ENCODE measurements at places on chromosomes 12 and 14.

DNA sequence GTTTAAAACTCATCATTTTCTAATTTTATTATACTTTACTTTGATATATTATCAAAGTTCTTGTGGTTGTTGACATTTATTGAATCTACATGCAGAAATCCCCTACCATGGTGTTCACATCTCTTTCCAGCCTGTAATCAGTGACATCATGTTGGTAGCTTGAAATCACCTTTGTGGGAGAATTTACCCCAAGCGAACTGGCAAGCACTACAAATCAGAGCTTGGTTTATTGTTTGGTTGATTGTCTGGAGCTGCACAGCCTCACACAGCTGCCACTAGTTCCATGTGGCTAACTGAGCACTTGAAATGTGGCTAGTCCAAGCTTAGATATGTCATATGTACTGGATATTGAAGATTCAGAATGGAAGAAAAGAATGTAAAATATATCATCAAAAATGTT, 15.4 kb upstream of the KRT5 start:
- DNase-seq = no peak

- no peak for DNase-seq
Observed at GRCh38 chr12:31272607-31273225, 53.2 kb downstream of the SINHCAF start.

GRCh38 chr12:26872625-26873024, 39.6 kb upstream of the ITPR2 start:
- DNase-seq = no peak

GRCh38 chr12:40055228-40055579, 50.7 kb downstream of the SLC2A13 start:
- DNase-seq = no peak

DNA sequence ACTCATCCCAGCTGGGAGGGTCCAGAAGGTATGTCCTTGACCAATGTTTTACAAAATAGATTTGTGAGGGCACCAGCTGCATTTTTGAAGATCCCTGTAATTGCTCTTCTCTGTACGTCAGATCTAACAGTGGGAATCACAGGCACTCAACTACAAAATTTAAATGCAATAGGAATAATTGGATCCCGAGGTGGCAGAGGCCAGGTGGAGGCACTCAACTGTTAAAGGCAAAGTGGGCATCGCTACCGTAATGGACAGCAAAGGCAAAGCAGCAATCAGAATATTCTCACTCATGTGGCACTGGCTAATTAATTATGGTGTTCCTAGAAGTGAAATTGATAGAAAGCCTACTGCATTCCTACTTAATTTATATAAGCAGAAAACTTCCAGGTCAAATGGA, 27.9 kb upstream of the PSMC1 start:
- DNase-seq = no peak

Data from stimulated activated CD4-positive, alpha-beta T cell treated with anti-CD3 and anti-CD28 coated beads, TNF-alpha, amount 100 ng/mL, for 1 hour (primary cell).